ENCODE measurements at places on chromosomes 4 and X.
A peak's percentile ranks its signal among the peaks of the same experiment; 100 is the strongest.

GRCh38 chr4:110224812-110225211 lies 26.4 kb upstream of the ELOVL6 start:
- no peak for DNase-seq

GRCh38 chr4:140078366-140078765 lies 75.6 kb downstream of the MAML3 start:
- peak; percentile 12 for DNase-seq

GRCh38 chrX:14963447-14964236 lies 90.4 kb downstream of the MOSPD2 start:
- DNase-seq: no peak

- no peak for DNase-seq
Observed at GRCh38 chrX:14618177-14618965, 89.0 kb downstream of the GLRA2 start.
